ENCODE measurements at places on chromosomes 1 and 21. TPM values are rescaled to one million over a fixed set of nuclear protein-coding genes. Genes with fewer than 3 reads are reported as not detected.

GRCh38 chr21:24110846-24111245 lies 1496.4 kb downstream of the MRPL39 start:
- DNase-seq: no peak

DNA sequence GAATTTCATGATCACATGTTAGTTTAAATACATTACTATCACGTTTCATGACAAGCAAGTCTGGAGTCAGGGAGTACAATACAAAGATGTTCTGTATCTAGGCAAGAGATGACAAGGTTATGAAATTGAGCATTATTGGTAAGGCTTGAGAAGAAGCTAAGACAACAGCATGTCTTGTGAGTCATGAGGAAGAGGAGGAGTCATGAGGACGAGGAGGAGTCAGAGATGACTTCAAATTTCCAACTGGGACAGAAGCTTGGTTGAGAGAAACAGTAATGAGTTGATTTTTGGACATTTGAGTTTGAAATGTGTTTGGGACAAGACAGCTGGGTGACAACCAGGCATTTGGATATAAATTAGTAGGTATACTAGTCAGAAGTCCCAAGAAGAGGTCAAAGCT lies 4.3 kb upstream of the UBE2U start:
- DNase-seq: no peak

DNA sequence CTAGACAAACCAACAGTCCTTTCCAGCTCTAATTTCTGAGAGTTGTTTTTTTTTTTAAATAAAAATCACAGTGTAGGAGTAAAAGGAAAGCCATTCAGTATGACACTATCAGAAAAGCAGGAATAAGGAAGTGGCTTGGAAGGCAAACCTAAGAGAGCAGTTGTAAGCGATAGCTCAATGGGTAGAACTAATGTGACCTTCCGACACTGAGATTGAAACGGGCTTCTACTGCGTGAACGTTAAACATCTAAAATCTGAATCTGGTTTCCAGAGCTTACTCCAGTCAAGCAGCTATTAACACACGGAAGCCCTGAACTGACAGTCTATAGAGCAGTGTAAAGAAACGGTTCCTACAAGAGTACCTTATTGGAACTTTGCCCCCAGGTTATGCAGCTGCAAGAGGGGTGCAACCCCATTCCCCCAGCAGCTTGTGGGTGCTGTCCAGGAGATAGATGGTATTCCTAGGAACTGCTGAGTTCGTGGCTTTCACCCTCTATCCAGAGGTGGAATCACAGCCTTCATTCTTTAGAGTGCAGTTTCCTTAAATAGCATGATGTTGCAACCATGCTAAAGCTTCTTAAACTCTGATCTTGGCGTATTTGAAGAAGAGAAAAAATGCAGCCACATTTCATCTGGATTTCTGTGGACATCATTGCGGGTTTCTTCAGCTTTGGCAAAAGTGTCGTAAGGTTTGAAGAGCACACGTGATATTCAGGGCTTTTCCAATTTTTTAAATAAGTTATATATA lies 3.3 kb upstream of the IRF2BP2 start:
- no peak for DNase-seq

DNA sequence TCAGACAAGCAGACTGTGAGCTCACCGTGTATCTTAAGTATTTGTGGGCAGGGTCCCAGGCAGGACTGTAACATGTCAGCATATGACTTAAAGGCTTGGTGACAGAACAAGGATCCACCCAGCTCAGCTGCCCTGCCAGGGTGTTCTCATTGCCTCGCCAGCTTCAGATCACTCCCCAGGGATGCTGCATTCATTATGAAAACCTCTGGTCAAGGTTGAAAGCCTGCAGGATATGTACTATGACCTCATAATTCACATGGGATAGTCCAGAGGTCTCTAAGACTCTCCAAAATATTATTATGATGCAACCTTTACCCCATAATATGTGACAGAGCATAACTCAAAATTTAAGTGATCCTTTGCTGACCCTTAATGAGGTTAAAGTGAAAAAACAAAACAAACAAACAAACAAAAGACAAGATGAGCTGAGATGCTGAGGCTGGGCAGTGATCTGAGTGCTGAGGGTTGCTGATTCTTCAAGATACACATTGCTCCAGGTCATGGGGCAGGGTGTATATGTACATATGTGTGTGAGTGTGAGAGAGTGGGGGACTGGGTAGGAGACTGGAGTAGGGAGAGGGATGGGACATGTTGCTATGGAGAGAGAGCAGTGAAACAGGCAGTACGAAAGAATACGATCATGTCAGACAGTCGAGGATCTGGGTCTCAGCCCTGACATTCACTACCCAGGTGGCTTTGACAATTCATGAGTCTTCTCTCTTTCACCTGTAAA lies 98.8 kb upstream of the DUSP10 start:
- DNase-seq: no peak

DNA sequence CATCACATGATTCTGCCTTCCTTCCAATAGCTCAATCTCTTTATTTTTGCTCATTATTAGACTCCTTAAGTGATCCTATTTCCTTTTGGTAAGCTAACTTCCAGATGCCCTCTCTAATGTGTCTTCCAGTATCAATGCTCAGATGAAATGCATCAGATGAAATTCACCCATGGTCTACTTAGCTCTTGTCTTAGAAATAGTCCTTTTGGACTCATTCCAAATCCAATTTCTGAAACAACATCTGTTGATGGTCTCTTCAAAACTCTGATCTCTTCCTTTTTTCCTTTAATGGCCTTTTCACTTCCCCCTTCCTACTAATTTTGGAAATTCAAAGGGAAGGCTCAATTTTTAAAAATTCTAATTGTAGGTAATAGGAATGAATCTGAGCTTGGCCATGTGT lies 81.1 kb upstream of the GREM2 start:
- no peak for DNase-seq

GRCh38 chr21:27192281-27192949 lies 225.5 kb upstream of the ADAMTS5 start:
- no peak for DNase-seq

GRCh38 chr1:1901641-1902294 lies 10.9 kb upstream of the GNB1 start:
- peak; percentile 72 for DNase-seq

GRCh38 chr1:67759692-67760029 lies 73.6 kb downstream of the GNG12 start:
- DNase-seq: no peak

DNA sequence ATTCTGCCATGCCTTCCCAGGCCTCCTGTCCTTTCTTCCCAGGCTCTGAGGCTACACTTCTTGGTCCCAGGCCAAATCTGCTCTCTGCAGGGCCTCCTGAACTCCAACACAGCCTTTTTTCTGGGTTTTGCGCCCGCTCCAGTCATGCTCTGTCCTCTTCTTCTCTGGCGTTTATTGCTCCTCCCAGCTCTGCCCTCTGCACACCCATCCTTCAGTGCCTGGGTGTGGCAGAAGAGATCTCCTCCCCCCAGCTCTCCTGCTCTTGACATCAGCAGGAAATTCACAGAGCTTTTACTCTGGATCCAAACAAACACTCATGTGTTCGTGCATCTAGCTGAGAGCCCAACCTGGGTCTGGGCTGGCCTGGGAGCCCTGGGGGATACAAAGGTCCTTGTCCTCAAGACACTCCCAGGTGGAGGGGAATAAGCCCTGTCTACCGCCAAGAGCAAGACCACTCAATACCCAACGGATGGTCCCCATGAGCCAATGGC lies 22.9 kb upstream of the EPS8L3 start:
- peak; percentile 56 for DNase-seq

DNA sequence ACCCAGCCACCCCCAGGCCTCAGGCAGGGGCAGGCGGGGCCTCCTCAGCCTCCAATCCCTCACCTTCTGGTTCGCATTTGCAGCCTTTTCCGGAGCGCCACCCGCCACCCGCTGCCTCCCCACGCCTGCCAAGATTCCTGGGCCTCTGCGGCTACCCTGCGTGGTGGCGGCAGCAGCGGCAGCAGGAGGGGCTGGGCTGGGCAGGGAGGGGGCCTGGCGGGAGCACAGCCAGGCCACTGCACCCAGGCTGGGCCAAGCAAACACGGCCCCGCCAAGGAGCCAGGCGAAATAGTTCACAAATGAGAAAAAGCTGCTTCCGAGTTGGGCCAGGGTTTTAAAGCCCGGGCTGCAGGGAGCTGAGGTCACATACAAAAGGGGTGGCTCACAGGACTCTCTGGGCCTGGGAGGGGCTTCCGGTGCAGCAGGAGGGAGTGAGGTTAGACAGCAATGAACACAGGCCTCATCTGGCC lies 9.8 kb downstream of the COL8A2 start:
- DNase-seq: no peak

The TMPRSS3 gene
- total RNA-seq: 0.51 TPM

The LCE6A gene
- not detected for total RNA-seq
